ENCODE measurements at places on chromosomes 5 and 9.

DNA sequence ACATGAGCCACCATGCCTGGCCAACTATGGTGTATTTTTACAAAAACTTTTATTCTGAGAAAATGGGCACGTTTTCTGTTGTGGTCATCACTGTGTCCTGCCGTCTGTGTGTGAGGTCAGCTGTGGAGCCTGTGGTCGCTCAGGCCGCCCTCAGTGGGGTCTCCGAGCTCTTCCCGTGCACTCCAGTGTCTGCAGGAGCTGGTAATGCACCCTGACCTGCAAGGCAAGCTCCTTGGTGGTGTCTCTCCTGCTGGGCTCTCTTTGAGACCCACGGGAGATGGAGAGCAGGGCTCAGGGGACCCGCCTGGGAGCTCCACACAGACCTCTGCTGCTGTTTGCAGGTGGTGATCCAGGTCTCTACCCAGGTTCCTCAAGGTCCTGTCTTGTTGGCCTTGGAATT lies 9.6 kb upstream of the AHRR start:
- DNase-seq, result no peak

DNA sequence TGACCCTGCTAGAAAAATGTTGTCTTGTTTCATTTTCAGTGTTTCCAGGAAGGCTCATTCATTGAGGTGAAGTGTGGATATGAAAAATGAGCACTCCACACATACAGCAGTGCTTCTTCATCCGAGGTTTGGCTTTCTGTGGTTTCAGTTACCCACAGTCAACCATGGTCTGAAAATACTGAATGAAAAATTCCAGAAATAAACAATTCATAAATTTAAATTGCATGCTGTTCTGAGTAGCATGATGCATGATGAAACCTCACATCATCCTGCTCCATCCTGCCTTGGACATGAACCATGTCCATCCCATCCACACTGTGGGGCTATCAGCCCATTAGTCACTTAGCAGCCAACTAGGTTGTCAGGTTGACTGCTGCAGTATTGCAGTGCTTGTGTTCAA lies 10.4 kb upstream of the SLC45A2 start:
- DNase-seq, result no peak

DNA sequence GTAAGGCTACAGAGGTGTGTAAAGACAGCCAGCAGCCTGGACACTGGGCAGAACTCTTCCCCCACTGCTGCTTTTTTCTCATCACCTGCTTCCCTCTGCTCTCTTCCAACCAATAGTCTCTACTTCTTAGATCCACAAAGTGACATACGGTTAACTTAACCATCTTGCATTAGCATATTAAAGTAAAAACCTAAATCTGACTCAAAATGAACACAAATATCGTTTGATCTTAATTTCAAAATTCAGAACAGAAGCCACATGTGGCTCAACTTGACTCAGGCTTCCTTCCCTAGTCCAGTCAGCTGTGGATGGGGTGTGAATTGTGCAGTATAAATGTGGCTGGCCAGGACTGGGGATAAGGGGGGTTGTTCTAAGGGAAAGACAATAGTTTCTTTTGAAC lies 114.3 kb downstream of the STARD4 start:
- no peak for DNase-seq

DNA sequence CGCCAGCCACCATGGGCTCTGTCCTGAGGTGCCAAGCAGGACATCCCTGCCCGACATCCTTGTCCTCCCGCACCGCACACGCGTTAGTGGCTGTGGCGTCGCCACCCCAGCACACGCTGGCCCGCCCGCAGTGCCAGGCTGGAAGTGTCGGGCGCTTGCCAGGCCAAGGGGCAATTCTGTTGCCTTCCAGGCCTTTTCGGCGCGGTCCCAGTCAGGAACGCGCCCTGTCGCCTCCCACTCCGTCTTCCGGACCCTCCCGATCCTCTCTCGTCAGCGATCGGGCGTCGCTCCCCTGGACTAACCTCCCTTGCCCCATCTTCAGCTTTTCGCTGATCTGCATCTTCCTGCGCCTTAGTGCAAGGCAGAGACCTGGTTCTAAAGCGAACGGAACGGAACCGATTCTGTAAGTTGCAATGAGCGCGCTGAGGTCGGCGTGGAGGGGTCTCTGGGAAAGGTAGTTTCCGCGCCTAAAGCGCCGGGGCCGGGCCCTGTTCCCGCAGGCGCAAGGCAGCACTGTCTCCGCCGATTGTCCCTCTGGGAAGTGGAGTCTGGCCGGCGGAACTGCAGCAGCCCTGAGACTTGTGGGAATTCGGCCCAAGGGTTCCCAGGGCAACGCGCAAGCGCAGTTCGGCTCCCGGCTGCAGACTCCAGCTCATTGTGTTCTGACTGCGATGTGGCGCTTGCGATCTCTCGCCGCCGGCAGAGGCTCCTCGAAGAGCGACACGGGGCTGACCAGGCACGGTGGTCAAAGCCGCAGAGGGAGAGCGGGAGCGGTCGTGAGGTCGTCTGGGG lies at the start of gene ZNF454:
ZNF454 (plus strand) TSS at position 630 of the 792 bp plus-strand sequence. CDS start 1,594 bp downstream, outside the sequence.
- DNase-seq, result no peak

DNA sequence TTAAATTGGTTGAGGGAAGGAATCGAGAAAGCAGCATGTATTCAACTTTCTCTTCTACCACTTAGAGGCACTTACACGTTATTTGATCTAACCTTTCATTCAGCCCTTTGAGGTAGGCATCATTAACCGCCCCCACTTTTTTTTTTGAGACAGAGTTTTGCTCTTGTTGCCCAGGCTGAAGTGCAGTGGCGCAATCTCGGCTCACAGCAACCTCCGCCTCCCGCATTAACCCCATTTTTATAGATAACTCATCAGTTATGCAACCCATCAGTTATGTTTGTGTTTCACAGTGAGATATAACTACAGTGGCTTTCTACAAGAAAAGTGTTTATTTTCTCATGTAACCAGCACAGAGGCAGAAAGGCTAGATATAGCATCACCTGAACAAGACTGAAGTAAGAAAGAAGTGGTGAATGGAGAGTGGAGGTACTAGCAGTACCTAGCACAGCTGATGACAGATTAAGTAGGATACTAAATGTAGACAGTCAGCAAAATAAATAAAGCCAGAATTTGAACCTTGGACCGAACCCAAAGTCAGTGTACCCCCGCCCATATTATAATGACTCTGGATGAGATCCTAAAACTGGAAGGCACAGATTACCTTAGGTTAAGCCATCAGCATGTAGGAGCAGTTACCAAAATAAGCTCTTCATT lies 91.2 kb downstream of the PJA2 start:
- DNase-seq, result no peak

DNA sequence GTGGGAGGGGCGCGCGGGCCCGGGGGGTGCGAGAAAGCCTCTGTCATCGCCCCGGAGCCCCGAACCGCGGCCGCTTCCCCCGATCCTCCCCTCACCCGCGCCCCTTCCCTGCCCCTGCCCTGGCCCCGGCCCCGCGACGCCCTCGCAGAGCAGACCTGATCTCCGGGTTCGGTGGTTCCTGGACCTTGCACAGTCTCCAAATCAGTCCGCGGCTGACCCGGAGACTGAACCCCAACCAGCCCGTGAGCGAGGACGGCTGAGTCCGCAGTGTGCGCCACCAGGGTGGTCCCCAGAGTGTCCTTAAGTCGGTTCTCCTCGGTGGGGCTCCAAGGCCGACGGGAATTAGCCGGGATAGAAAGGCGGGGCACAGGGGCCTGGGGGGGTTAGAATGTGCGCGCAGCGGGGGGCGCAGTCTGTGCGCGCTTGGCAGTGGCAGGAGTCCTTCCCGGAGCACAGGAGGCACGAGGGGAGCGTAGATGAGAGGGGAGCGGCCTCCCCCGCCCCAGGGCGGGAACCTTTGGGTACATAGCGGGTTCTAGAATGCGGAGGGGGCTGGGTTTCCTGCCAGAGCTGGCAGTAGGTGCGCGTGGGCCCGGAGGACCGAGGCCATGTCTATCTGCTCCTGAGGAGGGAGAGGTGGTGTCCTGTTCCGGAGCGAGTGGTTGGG lies 779 bp downstream of the PKN3 start:
- DNase-seq, result no peak

- no peak for DNase-seq
Measured at GRCh38 chr5:1507961-1508658, 15.7 kb downstream of the LPCAT1 start.

DNA sequence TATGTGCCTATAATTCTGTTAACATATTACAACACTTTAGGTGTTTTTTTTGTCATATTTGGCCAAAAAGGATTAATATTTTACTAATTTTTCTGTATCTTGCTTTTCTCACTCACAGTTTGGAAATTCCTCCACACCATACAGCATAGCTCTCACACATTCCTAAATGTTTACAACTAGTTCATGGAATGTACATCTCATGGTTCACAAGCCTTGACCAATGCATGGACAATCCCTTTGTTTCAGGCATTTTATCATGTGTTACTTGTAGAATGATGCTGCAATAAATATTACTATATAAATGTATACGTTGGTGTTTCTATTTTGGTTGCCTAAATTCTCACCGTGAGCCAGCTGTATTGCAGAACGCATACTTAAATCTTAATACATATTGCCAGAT lies 80.5 kb upstream of the SPATA31C2 start:
- no peak for DNase-seq

- no peak for DNase-seq
Measured at GRCh38 chr9:88398016-88398415, 9.8 kb downstream of the SPIN1 start.

DNA sequence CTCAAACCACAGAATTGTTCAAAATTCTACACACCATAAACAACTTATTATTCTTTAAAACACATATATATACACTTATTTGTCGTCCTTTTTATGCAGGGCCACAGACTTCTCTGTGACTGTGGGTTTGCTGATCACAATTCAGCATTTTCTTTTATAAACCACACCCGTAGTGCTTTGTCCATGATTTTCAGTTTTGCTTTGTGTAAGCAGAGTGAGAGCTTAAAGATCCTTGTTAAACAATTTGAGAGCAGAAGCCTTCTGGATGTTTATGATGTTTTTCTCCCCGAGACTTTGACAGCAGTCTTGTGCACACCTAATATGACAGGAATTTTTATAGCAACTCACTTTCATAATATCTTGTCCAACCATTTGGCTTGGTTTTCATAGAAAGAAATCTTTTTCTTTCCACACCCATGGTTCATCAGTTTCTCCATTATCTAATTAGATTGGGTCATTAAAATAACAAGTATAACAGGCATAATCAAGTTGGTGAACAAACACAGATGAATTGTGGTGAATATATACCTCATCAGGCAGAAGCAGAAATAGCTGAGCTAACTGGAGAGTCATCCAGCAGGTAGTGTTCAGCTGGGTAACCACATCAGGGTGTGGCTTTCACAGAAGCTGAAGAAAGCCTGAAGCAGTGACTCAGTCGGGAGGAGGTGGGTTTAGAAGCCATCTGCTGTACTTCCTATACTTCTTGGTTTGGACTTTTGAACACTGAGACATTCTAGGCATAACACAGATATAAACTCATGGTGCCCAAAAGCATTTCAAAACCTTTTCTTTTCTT lies 232.8 kb downstream of the DOCK8 start:
- peak; percentile 38 for DNase-seq

DNA sequence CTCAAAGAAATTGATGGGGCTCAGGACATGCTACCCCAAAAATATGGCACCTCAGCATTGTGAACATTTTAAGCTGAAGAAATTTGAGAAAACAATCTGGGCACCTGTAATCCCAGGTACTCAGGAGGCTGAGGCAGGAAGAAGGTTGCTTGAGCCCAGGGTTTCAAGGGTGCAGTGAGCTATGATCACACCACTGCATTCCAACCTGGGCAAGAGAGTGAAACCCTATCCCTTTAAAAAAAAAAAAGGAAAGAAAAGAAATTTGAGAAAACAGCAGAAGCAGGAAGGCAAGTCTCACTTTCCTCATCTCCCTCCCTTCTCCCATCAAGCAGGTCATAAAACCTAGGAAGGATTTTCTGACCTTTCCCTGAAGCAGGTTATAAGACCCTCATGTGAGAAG lies 23.6 kb downstream of the TPD52L3 start:
- no peak for DNase-seq

DNA sequence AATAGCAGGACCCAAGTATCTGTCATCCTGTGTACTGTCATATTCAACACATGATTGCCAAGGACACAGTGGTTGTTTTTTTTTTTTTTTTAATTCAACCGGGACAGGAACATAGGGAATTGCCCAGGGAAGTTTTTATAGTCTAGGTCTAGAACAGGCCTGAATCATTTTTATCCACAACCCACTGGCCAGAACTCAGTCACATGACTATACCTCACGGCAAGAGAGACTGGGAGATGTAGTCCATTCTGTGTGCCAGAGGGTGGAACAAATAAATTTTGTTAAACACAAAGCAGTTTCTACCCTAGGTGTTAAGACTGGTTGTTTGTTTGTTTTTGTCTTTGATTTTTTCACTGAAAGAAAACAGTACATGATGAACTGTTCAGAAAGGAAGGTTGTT lies 105.8 kb upstream of the SMARCA2 start:
- DNase-seq, result no peak

GRCh38 chr9:121472446-121472845 lies 27.2 kb downstream of the GGTA1 start:
- DNase-seq, result no peak

- no peak for DNase-seq
Measured at GRCh38 chr9:26369093-26369492, 523.5 kb downstream of the CAAP1 start.

GRCh38 chr9:136133191-136133958 lies 14.7 kb upstream of the TMEM250 start:
- no peak for DNase-seq

- DNase-seq, result no peak
Measured at GRCh38 chr5:123007182-123007581, 29.3 kb downstream of the PPIC start.

- no peak for DNase-seq
Measured at GRCh38 chr5:126354858-126355731, 68.1 kb upstream of the GRAMD2B start.

GRCh38 chr5:17215361-17215760 lies 2.1 kb upstream of the BASP1 start:
- DNase-seq, result no peak

DNA sequence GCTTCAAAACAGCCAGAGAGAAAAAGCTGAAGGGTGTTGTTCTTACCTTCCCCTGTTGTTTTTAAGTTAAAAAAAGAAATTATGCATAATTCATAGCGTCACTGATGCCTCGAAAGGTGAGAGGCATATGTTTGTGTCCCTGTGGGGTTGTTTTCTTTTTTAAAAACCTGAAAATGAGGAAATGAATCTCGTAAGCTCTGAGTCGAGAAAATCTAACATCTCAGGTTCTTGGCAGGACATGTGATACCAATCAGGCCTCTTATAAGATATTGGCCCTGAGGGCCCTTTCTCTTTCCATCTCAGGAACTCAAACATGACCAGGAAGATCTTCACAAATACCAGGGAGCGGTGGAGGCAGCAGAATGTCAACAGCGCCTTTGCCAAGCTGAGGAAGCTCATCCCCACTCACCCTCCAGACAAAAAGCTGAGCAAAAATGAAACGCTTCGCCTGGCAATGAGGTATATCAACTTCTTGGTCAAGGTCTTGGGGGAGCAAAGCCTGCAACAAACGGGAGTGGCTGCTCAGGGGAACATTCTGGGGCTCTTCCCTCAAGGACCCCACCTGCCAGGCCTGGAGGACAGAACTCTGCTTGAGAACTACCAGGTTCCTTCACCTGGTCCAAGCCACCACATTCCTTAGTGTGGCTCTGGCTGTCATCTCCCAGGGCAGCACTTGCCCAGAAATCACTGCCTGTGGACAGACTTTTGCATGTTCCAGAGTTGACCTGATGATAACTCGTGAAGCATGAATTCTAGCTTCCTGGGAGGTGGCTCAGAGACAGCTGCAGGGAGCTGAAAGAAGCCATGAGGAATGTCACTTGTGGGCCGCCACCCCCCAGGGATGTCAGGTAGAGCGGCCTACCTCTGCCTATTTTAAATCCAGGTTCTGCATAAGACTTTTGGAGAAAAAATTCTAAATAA lies at the start of gene TAL2:
TAL2 (plus strand) TSS at position 274 of the 921 bp plus-strand sequence; CDS start at position 314, 40 bp downstream.
- no peak for DNase-seq
